Suppressor macrophage treated with lipopolysaccharide for 4 hours (primary cell): ENCODE measurements at places on chromosomes 13 and 19.

DNA sequence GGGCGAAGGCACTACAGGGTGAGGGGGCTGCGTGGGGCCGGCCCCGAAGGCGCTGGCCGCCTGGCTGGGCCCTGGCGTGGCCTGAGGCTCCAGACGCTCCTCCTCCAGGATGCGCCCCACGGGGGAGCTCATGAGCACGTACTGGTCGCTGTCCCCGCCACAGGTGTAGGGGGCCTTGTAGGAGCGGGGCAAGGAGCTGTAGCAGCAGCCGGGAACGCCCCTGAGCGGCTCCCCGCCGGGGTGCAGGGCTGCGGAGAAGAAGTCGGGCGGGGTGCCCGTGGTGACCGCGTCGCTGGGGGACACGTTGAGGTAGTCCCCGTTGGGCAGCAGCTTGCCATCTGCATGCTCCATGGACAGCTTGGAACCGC is 3.0 kb downstream of the IRS2 start:
- DNase-seq, result no peak

DNA sequence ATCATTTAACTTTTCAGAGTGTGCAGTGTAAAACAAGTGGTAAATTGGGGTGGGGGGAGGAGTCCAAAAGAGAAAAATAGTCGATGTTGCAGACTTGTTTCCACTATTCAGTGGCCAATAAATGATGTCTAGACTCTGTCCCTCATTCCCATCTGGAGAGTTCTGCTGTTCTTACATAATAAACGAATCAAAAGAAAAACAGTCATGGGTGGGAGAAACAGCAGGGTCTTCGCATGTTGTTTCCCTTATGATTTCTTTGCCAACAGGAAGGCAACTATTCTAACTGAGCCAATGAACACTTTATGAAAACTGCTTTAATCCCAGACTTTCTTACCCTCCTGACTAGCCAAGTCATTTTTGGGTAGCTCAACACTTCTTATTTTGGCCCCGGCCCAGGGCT is 615.5 kb downstream of the FGF9 start:
- no peak for DNase-seq

- DNase-seq, result no peak
Observed at GRCh38 chr13:21054313-21054712, 7.1 kb downstream of the LATS2 start.

DNA sequence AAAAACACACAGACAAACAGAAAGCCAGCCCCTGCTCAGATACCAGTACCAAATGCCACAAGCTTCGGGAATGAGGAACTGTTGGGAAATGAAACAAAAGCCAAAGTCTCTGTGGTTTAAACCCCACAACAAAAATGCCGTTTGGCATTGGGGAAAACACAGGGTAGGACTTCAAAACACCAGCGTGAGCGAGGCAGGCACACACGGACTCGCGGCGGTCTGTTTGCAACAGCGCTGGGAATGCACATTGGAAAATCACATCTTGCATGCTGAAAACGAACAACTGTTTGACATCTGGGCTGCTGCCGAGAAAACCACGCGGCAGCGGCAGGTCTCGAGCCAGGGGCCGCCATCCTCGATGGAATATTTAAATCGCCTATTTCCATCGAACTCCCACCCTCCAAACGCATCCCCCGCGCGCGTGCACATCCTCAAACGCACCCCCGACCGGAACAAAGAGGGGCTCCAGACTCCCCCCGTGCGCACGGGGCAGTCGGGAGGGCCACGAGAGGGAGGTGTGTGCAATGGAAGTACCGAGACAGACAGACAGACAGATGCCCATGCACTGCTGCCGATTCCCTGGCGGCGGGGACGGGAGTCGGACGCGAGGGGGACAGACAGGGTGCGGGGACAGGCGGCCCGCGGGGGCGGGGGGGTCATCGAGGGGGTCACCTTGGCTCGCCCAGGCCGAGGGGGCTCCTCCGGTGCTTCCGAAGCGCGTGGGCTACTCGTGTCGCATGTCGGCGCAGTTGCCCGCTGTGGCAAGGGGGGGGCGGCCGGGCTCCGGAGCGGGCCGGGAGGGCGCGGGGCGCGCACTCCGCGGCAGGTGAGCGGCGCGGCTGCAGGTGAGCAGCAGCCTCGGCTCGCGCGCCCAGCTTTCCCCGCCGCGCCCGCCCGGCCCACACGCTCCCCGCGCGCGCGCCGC is at the start of gene GPR12:
Gene GPR12 (minus strand): TSS at position 880 of the 925 bp plus-strand sequence. CDS start 959 bp downstream, outside the sequence.
- peak; percentile 11 for DNase-seq

DNA sequence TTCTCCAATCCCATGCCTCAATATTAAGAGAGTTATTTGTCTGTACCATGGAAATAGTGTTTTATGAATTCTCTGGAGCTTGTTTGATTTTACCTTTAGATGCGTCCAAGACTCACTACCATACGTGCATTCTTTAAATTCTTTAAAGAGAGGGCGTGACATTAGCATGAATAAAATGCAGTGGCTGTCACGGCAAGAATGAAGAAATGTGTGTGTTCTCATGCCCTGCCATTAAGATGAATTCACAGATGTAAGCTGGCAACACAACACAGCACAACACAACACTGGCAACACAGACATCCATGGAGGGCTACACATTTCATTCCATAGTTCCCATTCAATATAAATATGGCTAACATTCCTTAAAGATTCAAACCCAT is 213.4 kb downstream of the ENOX1 start:
- no peak for DNase-seq

DNA sequence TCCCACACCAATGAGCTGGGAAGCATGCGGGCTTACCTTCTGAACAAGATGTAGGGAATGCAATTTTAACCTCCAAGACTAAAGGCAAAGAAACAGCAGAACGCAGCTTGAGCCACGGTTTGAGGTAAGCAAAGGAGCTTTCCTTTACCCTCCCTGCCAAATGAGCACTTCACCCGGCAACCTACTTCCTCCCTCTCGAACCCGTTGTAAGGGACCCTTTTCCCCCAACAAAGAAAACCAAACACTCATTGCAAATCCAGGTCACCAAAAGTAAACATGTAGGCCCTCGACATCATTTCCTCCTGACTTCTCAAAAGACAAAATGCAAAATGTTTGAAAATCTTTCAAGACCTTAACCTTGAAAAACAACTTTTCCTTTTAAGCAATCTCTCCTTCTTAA is 65.3 kb downstream of the ABCC4 start:
- DNase-seq, result no peak

DNA sequence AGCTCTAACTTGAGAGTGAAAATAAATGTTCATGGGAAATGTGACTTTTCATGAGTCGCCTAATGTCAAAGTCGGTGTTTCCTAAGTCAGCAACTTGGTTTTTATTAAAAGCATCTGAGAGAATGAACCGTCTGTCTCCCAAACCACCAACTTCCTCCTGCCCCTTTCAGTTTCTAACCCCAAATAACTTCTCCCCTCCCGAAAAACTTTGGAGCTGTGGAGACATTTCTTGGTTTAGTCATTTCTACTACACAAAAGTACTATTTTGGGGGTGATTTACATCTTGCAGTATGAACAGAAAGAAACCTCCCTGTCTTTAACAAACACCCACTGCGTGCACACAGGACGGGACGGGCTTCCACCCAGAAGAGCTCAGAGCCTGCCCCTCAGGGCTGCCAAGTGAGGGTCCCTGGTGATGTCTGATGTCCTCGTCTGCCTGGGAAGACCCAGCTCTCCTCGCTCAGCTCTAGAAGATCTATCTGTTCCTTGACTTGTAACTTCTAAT is 65.0 kb downstream of the RASA3 start:
- DNase-seq, result peak; percentile 95

DNA sequence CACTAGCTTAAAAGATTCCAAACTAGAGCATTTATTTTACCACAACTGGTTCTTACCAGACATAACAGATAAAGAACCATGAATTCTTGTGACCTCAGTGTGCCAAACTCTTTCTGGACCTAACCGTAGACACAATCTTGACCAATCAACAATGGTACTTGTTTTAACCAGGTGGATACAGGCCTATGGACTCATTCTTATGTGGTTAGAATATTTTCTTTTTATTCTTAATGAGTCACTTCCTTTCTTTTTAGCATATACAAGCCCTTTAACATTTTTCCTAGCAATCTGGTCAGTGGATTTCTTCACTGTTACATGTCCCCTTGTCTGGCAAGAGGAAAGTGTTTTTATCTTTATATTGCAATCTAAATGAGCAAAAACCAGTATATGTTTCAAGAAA is 792.1 kb upstream of the SPRY2 start:
- DNase-seq, result no peak

DNA sequence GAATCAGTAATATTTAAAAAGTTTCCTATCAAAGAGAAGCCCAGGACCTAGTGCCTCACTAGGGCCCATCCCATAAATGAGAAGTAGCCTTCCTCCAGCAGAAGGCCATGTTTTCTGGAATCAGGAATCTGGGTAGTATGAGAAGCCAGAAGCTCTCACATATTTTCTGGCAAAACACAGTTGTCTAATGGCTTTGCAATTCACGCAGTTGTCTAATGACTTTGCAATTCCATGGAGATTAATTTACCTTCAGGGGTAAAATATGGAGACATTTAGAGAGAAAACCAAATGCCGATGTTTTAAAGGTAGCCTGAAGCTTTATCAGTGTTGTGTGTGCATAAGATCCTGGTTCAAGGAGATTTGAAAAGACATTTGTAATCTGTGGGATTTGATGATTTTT is 29.8 kb upstream of the SIAH3 start:
- no peak for DNase-seq

GRCh38 chr19:3607303-3608078 is 816 bp upstream of the TBXA2R start:
- DNase-seq, result peak; percentile 42

GRCh38 chr13:51844862-51845573 is at the start of gene TMEM272:
Gene TMEM272, minus strand, starts transcription at chr13:51845177. Its CDS starts 6,647 bp downstream, at chr13:51838530.
- DNase-seq, result peak; percentile 55

- DNase-seq, result no peak
Observed at GRCh38 chr13:34762312-34762711, 179.8 kb upstream of the NBEA start.

- DNase-seq, result no peak
Observed at GRCh38 chr19:46393456-46394401, 19.6 kb downstream of the CCDC8 start.

DNA sequence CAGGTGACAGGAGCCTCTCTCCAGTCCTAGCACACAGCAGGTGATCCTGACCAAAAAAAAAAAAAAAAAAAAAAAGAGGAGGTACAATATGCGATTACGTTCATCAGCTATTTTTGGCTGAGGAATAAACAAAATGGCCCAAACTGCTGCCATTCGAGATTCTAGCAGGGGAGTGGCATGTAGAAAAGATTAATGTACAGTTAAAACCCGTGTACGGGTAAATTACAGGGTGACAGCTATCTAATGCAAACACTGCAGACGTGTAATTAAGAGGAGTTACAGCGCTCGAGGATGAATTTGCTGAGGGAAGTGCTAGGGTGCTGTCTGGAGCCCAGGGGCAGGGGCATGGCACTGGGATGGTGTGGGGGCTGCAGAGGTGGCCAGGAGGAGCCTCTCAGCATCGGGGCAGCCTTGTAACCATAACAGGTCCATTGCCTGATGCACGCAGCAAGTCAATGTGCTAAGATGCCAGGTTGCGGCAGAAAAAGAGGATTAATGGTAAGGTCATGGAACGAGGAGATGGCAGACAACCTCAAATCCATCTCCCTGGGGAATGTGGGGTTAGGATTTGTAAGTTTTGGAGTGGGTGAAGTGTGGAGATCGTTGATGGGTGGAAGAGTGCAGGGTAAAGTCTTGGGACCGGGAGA is 17.4 kb downstream of the CHST8 start:
- no peak for DNase-seq

DNA sequence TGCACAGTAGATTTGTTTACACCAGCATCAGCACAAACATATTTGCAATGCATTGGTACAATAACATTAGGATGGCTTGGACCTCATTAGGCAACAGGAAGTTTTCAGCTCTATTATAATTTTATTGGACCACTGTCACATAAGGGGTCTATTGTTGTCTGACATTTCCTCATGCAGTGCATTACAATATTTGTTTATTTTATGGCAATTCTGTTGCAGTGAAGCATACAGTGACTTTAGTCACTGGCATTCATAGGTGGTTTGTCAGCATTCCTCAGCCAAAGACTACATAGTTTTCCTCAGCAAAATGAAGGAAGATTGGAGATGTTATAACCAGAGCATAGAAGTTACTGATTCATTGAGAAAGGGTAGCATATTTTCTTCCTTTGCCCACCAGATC is 1732.9 kb downstream of the PCDH9 start:
- no peak for DNase-seq

- peak; percentile 3 for DNase-seq
Observed at GRCh38 chr13:39148513-39148961, 110.3 kb downstream of the NHLRC3 start.

GRCh38 chr19:4721196-4721595 is 2.4 kb downstream of the DPP9 start:
- no peak for DNase-seq

DNA sequence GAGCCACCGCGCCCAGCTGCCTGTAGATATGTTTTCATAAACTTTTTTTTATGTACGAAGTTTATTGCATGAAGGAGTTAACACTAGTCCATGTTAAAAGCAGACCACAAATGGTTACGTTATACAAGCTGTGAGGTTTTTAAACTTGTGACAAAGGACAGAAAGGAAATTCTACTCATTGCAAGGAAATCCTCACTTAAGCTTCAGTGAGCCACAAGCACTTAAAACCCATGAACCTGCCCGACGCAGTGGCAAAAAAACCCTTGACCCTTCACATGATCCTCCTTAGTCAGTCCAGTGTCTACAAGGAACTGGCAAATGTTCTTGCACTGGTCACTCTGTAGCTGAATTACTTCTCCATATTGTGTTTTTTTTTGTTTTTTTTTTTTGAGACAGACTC is 4.2 kb downstream of the MPND start:
- peak; percentile 60 for DNase-seq

- DNase-seq, result peak; percentile 3
Observed at GRCh38 chr13:34942732-34943435, 814 bp downstream of the NBEA start.

- no peak for DNase-seq
Observed at GRCh38 chr13:48116808-48117207, 21.9 kb upstream of the MED4 start.

DNA sequence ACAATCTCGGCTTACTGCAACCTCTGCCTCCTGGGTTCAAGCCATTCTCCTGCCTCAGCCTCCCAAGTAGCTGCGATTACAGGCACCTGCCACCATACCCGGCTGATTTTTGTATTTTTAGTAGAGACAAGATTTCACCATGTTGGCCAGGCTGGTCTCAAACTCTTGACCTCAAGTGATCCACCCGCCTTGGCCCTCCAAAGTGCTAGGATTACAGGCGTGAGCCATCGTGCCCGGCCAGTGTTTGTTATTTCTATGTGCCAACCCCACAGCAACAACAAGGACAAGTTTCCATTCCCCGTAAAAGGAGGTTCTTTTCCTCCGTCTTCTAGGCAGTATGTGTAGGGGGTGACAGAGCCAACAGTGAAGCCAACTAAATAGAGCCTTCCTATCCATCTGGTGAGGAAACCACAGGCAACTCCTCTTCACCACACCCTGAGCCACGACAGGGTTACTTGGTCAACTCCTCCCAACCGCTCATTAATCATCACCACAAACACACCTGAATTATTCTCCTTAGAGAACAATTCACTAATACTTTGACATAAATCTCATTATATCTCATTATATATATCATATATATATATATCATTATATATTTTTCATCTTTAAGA is 25.5 kb downstream of the FOXO1 start:
- DNase-seq, result no peak

- peak; percentile 50 for DNase-seq
Observed at GRCh38 chr19:6588508-6589345, 2.2 kb downstream of the CD70 start.
